Activated T-cell treated with anti-CD3 and anti-CD28 coated beads, Interleukin-2, amount 50 U/mL, for 48 hours (primary cell): ENCODE measurements at places on chromosomes 7 and 10.

GRCh38 chr7:43725251-43725650 is 4.1 kb downstream of the COA1 start:
- no peak for DNase-seq

DNA sequence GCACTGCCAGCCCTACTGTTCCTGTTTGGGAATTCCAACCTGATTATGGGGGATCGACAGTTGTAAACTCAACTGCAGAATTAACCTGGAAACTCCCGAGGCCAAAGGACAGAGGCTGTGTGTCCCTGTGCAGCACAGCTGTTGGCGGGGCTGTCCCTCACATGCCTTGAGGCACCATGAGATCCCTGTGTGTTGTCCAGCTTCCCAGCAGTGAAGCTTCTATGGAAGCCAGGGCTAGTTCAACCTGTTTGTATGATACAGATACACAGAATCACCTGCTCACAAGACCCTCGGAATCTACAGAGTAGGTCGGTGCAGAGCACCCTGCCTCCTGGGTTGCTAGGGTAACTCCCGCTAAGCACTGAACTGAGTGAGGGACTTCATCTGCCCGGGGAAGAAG is 61.0 kb upstream of the EFCAB10 start:
- DNase-seq, result no peak

GRCh38 chr10:97991871-97992270 is 38.5 kb downstream of the CRTAC1 start:
- DNase-seq, result no peak

DNA sequence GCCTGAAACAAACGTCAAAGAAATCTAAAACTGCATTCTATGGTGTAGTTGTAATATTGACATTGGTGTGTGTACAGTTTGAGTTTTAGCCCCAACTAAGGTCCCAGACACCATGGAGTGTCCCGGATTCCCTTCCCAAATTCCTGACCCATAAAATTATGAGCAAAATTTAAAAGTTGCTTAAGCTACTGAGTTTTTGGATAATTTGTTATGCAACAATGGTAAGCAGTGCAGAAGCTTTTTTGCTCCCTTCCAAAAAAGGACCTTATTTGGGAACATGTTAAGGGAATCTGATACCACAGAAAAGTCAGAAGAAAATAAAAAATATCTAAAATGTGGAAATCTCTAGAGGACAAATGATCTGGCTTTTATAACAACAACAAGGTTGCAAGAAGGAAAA is 63.3 kb upstream of the KMT2E start:
- no peak for DNase-seq

- DNase-seq, result no peak
These were observed 11.7 kb upstream of the CACNA2D1 start for GRCh38 chr7:82455295-82455694.

DNA sequence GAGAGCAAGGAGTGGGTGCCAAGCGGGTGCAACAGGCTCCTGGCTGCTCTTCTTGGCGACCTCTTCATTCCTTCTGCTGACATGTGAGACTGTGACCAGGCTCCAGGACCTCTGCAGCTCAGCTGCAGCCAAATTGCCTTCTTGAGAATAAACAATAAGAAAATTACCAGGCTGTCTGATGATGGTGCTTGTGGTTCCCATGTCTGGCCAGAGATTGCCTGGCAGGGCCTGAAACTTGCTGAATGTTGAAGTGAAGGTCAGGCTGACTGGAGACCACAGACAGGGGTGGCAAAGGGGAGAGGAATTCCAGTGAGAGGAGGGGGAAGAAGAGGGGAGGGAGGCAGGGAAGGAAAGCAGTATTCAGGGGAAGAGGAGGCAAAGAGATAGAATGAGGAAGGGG is 497.4 kb upstream of the PODXL start:
- no peak for DNase-seq

DNA sequence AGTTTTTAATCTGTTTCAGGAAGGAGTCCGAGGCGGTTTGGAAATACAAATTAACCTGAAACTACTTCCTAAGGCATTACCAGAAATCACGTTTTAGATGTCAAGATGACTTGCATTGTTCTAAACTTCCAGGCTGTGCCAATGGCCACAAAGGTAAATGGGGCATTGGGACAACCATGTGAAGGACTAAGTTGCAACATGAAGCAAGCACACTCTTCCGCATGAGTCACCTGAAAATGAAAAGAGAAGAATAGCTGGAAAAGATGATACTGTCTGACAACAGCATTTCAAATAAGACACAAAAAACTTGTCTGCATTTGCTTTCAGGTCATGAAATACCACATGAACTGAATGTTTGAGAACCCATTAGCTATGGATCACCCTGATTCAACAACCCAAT is 262.1 kb downstream of the AHR start:
- no peak for DNase-seq

GRCh38 chr7:5754981-5755599 is 26.4 kb downstream of the RNF216 start:
- no peak for DNase-seq

DNA sequence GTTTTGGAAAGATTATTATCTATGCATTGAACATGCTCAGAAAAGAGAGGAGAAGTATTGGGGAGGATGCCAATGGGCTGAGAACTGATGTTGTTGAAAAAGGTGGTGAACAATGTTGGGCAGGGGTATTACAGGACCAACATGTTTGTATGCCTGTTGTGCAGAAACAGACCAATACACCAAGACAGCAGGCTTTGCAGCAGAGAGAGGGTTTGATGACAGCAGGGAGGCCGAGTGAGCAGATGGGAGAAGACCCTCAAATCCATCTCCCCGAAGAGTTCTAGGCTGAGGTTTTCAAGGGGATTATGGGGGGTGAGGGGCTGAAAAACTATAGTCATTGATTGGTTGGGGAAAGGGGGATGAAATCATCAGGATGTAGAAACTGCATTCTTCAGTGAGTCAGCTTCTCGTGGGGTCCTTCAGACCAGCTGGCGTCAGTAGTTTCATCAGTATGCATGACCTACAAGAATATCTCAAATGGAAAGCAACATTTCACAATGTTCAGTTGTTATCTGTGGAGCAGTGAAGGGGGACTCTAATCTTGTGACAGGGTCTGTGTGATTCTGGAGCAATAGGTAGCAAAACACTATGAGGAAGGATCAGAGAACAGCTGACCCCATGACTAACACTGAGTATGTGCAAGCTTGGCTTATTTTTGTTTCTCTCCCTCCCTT is 167.8 kb downstream of the BAMBI start:
- DNase-seq, result no peak

DNA sequence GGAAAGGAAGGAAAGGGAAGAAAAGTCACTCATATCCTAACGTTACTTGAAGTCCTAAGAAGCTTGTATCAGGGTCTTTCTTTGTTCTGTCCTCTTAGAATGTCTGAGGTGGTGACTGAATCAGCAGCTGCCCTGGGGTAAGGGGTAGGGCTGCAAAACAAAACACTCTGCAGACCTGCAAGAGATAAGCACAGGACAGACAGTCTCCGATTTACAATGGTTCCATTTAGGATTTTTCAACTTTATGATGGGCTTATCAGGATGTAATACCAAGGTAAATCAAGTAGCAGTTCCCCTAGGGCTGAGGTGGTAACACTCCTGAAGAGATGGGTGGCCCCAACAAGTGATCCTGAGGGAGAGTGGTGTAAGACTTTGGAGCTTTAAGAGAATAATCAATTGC is 16.5 kb downstream of the KDM7A start:
- no peak for DNase-seq

DNA sequence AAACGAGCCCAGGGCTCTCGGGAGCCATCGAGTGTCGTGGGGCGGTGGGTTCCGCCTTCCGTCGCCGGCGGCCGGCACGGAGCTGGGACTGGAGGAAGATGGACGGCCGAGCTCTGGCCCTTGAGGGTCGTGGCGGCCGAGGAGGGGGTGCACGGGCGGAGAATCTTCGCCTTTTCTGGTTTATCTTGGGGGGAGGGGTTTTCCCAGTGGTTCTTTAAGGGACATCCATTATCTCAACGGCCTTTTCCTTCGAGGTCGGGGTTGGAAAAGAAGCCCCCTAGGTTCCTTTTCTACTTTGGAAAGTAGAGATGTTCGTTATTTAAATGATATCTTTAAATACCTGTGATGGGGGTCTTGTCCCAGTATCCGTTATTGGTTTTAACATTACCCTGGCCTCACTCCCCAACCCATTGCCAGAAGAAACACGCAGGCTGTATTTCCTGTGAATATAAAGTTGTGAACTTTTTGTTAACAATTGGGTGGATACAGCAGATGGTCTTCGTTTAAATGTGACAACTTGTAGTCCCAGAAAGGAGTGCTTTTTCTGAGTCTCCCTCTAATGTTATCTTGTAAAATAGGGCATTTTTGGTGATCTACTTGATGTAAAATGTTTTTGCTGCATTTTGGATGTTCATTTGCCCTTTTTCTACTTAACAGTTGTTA is 765 bp downstream of the CCAR1 start:
- no peak for DNase-seq

- DNase-seq, result no peak
These were observed 26.7 kb downstream of the CREB3L2 start for GRCh38 chr7:137975221-137975620.

DNA sequence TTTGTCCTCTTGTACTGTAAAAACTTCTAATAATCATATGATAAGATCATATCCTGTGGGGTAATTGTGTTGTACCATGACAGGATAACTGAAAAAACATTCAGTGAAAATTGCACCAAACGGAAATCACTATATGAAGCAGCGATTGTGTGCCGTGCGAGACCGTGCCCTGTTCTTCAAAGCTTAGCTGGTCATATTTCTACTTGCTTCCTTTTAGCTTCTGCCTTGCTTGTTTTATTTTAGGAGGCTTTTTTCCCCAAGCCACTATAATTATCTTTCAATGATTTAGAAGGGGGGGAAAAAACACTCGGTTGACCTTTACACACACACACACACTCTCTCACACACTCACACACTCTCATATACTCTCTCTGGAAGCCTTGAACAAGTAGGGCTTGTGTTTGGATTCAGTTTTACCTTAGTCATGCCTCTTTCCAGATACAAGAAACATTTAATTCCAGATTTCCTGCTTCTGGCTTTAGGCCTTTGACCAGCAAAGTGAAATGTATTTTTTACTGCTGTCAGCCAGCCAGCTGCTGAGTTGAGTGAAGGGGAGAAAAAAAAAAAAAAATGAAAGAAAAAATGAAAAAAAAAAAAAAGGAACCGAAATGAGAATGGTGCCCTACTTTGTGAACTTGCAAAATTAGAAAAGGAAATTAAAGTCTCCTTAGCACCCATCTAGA is 181.4 kb downstream of the ARID5B start:
- DNase-seq, result no peak

DNA sequence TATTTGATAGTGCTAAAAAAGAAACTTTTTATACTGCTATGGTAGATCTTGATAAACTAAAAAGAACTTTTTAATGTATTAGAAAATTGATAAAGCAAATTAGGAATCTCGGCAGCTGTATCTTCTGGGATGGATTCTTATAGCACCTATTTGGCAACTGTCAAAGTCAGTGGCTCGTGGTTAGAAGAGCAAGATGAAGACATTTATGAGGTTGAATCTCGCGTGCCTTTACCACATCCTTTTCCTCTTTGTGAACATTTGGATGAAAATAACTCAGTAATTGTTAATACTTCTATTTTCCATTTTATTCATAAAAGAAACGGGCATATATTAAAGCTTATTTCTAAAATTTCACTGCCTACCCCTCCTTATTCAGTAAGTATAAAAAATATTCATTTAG is 76.2 kb downstream of the CYP51A1 start:
- no peak for DNase-seq

GRCh38 chr10:130336617-130337304 is 200.6 kb downstream of the GLRX3 start:
- DNase-seq, result no peak

- no peak for DNase-seq
These were observed 25.2 kb downstream of the NUB1 start for GRCh38 chr7:151366880-151367222.

GRCh38 chr10:64732372-64732957 is 1211.3 kb downstream of the REEP3 start:
- no peak for DNase-seq

DNA sequence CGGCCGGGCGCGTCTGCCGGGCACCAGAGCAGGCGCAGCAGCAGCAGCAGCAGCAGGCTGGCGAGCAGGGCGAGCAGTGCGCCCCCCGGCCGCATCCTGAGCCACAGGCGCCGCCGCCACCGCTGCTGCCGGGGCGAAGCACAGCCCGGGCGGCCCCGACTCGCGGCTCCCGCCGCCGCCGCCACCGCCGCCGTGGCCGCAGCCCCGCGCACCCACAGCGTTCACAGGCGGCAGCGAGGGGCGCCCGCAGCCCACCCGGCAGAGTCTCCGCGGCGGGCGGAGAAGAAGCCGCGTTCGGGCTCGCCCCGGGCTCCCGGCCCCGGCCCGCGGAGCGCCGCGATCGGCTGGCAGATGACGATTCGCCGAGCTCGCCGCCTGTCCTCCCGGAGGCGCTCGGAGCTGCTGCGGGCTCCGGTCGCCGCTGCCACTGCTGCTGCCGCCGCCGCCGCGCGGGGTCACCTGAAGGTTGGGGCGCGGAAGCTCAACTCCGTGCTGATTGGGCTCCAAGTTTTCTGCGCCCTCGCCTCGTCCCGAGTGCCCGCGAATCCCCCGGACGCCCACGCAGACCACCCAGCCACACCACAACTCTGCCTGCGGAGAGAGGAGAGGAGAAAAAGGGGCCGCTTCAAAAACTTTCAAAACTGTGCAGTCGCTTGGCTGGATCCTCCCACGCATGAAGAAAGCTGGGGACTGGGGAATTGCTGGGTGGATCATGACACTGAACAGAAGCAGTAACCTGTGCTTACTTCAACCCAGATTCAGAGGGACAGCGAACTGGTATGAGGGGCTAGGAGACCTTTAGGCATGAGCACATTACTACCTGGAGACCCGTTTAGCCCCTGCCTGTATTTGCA is at the start of gene ST8SIA6:
Gene ST8SIA6, minus strand, starts transcription at position 435 of the 854 bp plus-strand sequence. Its CDS starts 340 bp downstream, at position 95.
- DNase-seq, result peak; percentile 55

- no peak for DNase-seq
These were observed 263.6 kb upstream of the LRGUK start for GRCh38 chr7:133863362-133864061.

GRCh38 chr7:116548506-116548905 is 23.7 kb downstream of the CAV1 start:
- DNase-seq, result no peak

GRCh38 chr10:93742633-93743349 is 14.9 kb upstream of the LGI1 start:
- DNase-seq, result no peak

GRCh38 chr10:25849988-25850387 is 84.0 kb upstream of the MYO3A start:
- DNase-seq, result no peak

DNA sequence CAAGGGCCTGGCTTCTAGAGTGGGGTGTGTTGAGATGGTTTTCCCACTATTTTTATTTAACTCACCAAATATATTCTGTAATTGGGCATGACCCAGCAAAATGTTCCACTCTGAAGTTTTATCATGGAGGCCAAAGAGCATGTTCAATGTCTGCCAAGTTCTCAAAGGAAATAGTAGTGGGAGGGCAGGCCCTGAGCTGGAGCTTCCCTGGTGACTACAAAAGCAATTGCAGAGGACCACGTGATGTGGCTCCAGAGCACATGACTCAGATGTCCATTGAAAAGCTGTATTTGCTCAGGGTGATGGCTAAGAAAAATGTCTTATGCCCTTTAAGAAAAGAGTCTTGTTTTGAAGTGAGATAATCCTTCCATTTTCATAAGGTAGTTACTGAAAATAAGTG is 1024.8 kb downstream of the LRMDA start:
- no peak for DNase-seq
